ENCODE measurements at places on chromosomes 4 and X. TPM values are rescaled to one million over a fixed set of nuclear protein-coding genes. Genes with fewer than 3 reads are reported as not detected.

Gene HPSE
- 4.4 TPM for total RNA-seq

GRCh38 chr4:148827781-148828180 is 385.6 kb upstream of the NR3C2 start:
- DNase-seq: no peak

DNA sequence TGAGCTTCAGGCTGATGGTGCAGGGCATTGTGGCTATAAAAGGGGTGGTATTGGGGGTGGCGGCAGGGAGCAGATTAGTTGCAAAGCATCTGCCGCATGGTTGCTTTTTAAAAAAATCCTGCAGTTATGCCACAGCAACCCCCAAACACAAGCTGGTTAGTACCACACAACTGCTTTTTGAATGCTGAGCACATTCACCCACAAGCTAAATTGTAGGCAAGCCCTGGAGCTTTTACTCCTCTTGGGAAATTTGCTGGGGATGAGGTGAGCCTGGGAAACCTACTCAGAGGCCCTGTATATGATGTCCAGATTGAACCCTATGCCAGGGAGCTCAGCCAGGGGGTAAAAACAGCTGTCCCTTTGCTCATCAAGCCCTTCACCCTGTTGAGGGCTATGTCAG is 33.8 kb upstream of the TRIM2 start:
- DNase-seq: no peak

- DNase-seq: no peak
Observed at GRCh38 chr4:961351-962230, 11.8 kb downstream of the DGKQ start.

Gene CFI
- 26.4 TPM for total RNA-seq

- no peak for DNase-seq
Observed at GRCh38 chr4:80486603-80487002, 151.1 kb downstream of the CFAP299 start.

- DNase-seq: no peak
Observed at GRCh38 chr4:19562456-19562855, 689.2 kb upstream of the SLIT2 start.

Gene PRR32
- not detected for total RNA-seq

Data from lung microvascular endothelial cell (primary cell).